GM12864 (cell line): ENCODE measurements at places on chromosomes 2 and 18.

DNA sequence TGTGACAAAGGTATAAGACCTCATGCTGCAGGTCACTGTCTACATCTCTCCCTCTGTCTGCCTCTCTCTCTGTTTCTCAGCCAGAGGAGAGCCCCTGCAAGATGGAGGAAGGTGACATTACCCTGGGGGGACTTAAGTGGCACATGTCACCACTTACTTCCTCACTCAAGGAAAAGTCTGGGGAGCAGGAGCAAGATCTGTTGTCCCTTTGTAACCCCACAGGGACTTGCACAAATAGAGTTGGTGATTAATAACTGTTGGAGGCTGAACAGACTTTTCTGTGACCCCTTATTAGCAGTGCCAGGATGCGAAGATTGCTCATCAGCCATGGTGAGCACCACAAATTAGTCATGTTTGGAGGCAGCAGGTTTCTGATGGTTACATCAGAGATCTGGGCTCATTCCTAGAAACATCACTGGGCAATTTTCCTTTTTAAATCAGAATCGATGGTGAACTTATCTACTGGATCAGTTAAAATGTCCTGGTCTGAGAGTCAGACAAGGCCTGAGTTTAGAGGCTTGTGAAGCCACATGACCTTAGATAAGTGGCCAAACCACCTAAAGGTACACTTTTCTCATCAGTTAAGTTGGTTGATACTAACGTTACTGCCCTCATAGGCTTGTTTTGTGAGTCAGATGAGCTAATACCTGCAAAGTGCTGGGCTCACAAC lies 81.2 kb upstream of the LTBP1 start:
- DNase-seq, result no peak

GRCh38 chr2:39805936-39806608 lies 27.0 kb upstream of the THUMPD2 start:
- DNase-seq, result no peak

GRCh38 chr2:120586507-120587278 lies 149.0 kb upstream of the GLI2 start:
- no peak for DNase-seq

DNA sequence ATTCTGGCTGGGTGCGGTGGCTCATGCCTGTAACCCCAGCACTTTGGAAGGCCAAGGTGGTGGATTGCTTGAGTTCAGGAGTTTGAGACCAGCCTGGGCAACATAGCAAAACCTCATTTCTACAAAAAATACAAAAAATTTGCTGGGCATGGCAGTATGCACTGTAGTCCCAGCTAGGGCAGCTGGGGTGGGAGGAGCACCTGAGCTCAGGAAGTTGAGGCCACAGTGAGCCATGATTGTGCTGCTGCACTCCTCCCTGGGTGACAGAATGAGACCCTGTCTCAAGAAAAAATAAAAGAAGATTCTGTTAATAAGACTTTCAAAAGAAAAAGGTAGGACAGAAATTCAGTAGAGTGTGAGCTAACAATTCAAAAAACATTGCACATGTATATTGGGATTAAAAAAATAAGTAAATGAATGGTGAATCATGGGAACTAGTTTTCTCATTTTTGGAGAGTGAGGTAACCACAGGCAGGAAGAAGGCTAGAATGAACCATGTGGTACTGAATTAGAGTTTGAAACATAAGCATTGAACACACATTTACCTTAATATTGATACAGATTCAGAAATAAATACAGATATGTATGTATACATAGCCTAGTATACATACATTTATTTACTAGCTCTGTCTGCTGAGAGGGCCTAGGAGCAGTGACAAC lies 53.5 kb downstream of the NCOA1 start:
- no peak for DNase-seq

DNA sequence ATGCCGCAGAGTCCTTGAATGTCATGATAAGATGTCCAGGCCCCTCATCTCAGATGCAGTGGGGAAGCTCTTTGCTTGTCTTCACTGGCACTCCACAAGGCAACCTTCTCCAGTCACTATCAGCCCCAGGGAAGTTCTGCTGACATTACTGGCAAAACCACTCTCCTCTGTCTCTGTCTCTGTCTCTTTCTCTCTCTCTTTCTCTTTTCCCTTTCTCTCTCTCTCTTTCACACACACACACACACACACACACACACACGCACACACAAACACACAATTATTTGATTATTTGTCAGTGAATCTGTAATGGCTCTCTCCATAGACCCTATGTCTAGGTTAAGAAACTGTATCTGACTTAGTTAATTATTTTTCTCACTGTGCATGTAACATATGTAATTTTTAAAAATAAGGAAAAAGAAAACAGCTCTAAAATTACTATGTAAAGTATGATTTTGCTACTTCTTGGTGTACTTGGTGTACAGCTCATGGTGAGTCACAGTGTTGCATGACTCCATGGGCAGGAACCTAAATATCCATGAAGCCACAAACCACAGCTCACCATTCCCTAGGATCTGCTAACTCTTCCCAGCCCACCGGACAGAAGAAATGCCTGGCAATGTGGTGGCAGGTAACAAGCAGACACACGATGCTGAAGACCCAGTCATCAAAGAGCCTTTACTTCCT lies 594.9 kb upstream of the ID2 start:
- no peak for DNase-seq

DNA sequence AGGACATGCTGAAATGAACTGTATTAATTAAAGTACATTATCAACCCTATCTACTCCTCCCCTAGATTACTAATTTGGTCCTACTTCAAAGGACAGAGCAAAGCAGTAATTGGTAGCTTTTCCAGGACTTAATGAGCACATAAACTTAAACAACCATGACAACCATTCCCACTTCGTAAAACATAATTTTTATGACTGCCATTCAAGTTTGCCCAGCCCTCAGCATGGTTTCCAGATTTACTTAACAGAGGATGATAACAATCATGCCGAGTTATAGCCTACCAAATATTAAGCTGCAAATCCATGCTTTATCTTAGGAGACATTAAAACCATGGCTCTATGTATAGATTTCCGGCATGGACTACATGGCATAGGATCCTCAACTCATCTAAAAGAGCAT lies 401.1 kb upstream of the CHAC2 start:
- DNase-seq, result no peak

- DNase-seq, result no peak
These were observed 15.4 kb upstream of the TET3 start for GRCh38 chr2:73969356-73969755.

DNA sequence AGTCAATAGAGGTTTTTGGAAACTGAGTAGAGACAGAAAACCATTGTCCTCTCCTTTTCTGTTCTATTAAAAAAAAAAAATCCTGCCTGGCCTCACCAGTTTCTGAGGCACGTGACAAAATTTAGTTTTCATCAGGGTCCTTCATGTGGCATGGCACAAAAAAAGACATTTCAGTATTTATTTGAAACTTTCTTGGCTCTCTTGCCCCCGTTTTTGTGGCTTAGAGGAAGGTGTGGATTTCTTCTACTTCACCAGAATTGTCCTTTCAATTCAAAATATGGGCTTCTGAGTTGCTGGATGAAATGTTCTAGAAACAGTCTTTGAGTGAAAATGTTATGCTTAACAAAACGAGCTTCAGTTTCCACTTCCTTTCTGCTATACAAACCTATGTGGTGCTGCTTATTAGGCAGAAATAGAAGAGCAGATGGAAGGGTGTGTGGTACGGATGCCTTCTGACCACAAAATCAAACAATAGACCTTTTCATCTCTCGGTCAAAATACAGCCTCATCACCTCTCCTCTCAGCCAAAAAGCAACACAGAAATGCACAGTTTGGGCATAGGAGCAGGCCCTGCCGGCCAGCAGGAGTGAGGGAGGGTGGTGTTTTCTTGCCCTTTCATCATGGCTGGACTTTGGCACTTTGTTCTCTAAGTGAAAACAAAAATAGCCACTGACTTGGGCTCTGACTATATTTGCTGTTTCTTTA lies 89.2 kb downstream of the SH3RF3 start:
- DNase-seq, result no peak

DNA sequence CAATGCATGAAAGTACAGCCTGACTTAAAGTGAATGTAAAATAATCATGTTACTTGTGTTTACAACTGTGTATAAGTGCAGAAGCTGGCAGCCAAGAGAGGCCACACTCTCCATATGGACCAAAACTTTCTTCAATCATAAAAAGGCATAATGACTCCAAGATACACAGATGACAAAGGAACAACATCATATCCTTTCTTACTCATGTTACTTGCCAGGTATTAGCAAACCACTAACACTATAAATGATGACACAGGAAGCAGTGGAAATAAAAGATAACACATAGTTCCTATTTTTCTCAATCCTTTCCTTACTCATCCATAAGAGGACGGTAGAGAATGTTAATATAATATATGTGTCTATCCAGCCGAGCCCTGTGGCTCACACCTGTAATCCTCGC lies 400.0 kb upstream of the CDH2 start:
- DNase-seq, result no peak

GRCh38 chr18:57197261-57197660 lies 50.4 kb downstream of the BOD1L2 start:
- DNase-seq, result no peak

- DNase-seq, result no peak
These were observed 40.6 kb upstream of the RNU4ATAC start for GRCh38 chr2:121489911-121490583.

GRCh38 chr2:238255636-238256035 lies 15.8 kb upstream of the HES6 start:
- no peak for DNase-seq

DNA sequence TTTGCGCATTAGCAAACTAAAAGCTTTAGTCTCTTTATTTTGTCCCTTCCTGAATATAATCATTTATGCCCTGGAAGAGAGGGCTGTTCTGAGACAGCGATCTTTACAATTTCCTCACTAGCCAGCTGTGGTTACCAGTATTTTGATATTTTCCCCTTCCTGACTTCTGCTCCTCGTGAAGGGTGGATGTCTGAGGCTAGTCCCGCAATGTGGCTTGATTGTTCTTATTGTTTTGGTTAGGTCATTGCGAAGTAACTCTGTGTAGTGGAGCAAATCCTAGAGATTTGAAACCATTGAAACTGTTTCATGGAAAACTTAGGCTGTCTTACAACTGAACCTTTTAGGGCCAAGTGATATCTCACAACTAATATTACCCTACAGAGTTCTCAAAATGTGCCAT lies 2.4 kb downstream of the MRPL33 start:
- DNase-seq, result no peak
